SW480 (cell line): ENCODE measurements at places on chromosomes 1 and 21.

DNA sequence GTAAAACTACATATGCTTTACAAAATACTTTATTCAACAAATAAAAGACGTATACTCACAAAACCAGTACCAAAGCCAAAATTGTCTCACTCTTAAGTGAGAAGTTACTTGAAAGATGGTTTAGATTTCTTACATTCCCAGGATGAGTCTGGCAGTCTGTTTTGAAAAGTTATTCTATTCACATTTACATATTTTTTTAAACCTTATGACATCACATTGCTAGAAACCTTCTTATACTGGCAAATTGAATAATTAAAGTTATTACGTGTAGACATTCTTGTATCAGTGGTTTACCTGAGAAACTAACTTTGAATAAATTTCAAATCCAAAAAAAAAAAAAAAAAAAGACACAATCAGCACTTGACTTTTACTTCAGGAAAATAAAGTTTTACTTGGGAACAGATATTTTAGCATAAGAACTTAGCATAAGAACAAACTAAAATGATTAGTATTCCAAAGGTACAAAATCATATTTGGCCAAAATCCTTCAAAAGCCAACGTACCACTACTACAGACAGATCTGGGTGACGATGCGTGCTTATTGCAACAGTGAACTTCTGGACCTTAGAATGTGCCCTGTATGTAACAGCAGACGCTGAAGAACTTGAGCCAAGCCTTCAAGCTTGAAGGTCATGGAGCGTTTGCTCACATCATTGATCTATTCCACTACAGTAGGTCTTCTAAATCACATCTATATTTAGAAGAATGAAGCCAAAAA is 2.5 kb downstream of the CDC42BPA start:
- peak; percentile 56 for DNase-seq

DNA sequence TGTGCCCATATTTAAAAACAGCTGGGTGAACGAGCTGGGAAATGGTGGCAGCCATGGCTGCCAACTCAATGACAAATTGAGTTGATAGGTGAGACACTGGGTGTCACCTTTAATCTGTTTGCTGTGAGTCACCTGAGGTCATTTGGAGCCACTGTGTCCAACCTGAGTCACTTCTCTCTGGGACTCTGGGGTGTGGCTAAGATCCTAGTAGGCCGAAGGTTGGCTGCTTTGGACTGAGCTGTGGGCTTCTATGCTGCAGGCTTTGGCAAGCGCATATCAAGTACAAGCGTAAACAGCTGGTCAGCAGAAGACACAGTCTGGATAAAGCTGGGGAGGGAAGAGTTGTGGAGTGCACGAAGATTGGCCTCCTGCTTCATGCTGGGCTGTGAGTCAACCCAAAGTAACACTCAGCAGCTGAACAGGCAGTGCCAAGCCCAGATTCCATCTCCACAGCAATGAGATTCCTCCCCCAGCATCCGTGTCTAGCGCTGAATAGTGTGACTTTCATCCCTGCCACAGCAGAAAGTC is 24.0 kb downstream of the TEX35 start:
- peak; percentile 92 for DNase-seq

DNA sequence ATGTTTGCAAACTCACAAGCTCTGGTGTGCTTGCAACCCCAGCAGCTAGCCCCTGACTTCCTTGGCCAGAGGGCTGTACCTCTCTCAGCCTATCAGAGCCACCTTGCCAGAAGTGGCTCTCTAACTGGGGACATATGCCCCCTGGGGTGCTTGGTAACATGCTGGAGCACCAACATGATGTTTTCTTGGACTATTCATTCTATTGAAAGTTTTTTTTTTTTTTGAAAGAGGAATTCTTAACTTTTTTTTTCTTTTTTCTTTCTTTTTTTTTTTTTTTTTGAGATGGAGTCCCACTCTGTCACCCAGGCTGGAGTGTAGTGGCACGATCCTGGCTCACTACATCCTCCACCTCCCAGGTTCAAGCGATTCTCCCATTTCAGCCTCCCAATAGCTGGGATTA is 14.7 kb upstream of the CAPN8 start:
- DNase-seq = no peak

DNA sequence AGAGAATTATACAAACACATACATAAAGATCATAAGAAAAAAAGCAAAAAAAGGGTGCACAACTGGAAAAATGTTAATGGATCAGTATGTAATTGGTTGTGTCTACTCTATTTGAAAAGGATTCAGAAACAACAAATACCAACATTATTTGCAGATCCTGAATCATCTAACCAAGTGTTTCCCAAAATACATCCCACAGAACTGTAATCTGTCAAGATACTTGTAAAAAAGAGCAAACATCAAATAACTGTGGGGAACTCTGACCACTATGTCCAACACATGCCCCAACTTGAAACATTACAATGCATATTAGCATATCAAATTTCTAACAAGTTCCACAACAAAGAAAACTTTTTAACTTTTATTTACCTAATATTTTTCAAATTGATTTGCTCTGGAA is 22.6 kb downstream of the ANKRD13C start:
- DNase-seq = no peak

GRCh38 chr1:62117018-62117750 is 77.5 kb upstream of the L1TD1 start:
- no peak for DNase-seq

- no peak for DNase-seq
Observed at GRCh38 chr1:176521211-176521610, 58.2 kb downstream of the PAPPA2 start.

DNA sequence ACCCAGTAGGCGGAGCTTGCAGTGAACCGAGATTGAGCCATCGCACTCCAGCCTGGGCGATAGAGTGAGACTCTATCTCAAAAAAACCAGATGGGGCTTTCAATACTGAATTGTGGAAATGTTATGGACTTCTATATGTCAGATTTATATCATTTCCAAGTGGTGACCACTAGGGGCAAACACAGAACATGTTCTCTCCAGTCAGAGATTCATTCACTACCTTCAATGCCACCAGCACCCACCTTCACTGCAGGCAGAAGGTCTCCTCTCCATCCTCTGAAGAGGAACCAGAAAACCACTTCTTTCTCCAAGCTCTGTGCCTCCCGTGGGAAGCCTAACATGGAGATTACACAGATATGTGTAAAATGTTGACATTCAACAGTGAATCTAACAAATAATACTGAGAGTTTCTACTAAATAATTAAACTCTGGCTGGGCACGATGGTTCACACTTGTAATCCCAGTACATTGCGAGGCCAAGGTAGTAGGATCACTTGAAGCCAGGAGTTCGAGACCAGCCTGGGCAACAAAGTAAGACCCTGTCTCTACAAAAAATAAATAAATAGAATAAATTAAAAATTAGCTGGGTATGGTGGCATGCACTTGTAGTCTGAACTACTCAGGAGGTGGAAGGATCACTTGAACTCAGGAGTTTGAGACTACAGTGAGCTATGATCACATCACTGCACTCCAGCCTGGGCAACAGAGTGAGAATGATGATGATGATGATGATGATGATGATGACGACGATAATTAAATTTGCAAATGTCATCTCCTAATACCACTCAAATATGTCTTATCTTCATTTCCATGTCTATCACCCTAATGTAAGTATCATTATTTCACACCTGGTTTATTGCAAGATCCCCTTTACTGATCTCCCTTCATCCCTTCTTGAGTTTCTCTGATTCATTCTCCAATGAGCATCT is 151.1 kb downstream of the ZNF281 start:
- peak; percentile 45 for DNase-seq

DNA sequence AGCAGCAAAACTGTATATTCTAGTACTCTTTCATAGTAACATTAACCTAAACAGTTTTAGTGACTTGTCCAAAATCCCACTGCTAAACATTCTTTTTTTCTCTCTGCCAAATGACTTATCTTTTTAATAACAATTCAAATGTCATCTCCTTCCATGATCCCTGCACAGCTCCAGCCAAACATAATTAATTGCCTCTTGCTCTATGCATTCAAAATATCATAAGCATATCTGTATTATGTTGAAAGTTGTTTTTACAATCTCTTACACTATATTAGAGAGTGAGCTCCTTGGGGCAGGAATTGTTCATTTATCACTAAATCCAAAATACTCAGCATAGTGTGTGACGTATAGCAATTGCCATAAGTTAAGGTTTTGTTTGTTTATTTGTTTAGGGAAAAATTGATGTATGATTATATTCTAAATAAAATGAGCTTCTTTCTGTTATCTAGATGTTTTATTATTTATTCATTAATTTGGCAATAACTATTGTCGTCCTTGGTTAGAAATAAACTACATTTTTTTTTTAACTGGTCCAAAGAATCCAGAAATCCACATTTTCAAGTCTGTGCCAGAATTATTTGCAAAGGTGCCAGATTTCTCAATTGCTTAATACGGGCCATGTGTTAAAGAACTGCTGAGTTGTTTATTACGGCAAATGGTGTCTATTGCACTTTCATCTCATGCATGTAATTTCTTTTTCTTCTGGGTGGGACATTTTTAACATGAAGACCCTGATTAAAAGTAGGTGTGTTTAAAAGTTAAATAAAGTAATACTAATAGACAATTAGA is 577.2 kb upstream of the ZRANB2 start:
- DNase-seq = no peak
